ENCODE measurements at places on chromosomes 6 and 20.

GRCh38 chr6:23268348-23268747 lies 699.0 kb downstream of the HDGFL1 start:
- DNase-seq, result no peak

- DNase-seq, result no peak
Observed at GRCh38 chr20:39877788-39878187, 811.2 kb downstream of the MAFB start.

DNA sequence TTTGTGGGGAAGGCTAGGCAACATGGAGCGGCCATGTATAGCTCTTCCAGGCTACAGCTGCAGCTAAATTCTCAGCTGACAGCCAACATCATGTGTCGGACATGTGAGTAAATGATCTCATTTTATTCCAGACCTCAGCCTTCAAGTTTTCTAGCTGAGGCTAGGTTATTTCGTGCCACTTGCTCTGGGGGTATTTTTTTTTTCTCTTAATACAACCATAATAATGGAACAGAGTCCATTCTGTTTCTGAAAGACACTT lies 573.5 kb downstream of the CD109 start:
- no peak for DNase-seq

DNA sequence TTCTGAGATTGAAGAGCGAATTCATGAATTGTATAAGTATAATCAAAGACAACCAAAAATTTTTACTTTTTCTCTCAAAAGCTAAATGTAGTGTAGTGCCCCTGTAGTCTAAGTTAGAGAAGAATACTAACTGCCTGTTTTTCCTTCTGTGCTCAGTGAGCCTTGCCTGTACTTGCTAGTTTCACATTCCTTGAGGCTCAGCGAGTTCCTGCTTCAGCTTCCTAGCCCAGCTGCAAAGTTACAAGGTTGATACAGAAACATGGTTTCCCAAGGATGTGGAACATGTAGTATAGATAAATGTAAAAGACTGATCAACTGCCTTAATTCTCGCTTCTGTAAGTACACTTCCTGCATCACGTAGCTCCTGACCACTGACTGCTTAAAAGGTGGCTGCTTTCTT lies 33.1 kb upstream of the SEC63 start:
- DNase-seq, result no peak

DNA sequence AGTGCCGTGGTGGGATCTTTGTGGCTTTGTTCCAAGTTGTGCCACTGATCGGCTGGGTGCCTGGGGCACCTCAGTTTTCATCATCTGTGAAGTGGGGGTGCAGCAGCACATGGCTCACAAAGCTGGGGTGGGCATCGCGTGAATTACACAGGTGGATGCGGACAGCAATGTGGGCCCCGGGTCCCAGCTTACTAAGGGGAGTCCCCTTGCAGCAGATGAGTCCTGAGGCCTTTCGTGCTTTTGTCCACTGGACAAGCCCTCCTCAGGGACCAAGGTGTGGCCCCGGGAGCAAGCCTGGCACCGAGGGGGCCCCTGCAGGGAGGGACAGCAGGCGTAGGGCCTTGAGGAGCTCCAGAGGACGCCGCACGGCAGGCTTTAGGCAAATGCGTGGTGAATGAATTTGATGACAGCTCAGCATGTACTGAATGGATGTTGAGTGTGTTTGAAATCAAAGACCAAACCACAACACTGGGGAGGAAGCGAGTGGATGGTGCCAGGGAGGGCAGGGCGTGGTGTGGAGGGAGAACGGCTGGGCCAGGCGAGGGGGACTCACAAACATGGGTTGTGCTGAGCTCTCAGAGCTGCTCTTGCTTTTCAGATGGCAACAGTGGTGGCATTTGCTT lies 53.2 kb downstream of the IRF4 start:
- peak; percentile 52 for DNase-seq

GRCh38 chr20:58719971-58720371 lies 27.4 kb downstream of the NPEPL1 start:
- no peak for DNase-seq

DNA sequence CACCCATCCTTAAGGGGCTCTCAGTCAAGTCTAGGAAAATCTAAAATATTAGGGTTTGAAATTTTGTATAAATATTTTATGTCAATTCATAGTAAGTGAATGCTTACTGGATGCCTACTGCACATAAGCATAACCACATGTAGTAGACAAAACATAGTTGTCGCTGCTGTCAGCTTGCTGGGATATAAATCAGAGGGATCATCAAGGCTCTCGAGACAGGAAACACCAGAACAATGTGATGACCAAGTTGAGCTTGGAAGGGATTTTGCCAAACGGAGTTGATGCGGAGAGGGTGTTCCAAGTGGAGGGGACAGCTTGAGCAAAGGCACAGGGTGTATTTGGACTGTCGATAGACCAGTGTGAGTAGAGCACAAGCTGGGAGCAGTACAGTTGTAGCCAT lies 105.8 kb upstream of the SUPT3H start:
- DNase-seq, result no peak

GRCh38 chr20:61761453-61762166 lies 304.1 kb downstream of the TAF4 start:
- DNase-seq, result peak; percentile 33

DNA sequence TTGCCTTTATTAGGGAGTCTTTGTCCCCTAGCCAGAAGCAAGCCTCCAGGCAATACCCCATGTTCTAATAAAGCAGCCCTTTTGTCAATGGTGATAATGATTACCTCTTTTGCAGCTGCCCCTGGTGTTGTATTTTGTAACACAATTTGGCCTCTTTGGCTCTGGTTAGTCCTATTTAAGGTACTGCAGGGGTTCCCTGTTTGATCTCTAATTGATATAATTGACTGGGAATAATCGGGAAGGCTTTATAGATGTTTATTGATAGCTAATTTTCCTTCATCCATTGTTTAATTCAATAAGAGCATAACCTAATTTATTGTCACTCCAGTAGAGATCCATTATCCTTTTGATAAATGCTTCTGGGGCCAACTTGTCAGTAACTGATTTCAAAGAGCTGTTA lies 537.2 kb downstream of the PKHD1 start:
- no peak for DNase-seq

GRCh38 chr6:170035044-170035443 lies 255.8 kb downstream of the DLL1 start:
- DNase-seq, result no peak

- DNase-seq, result no peak
Observed at GRCh38 chr6:40170856-40171255, 236.6 kb upstream of the MOCS1 start.

DNA sequence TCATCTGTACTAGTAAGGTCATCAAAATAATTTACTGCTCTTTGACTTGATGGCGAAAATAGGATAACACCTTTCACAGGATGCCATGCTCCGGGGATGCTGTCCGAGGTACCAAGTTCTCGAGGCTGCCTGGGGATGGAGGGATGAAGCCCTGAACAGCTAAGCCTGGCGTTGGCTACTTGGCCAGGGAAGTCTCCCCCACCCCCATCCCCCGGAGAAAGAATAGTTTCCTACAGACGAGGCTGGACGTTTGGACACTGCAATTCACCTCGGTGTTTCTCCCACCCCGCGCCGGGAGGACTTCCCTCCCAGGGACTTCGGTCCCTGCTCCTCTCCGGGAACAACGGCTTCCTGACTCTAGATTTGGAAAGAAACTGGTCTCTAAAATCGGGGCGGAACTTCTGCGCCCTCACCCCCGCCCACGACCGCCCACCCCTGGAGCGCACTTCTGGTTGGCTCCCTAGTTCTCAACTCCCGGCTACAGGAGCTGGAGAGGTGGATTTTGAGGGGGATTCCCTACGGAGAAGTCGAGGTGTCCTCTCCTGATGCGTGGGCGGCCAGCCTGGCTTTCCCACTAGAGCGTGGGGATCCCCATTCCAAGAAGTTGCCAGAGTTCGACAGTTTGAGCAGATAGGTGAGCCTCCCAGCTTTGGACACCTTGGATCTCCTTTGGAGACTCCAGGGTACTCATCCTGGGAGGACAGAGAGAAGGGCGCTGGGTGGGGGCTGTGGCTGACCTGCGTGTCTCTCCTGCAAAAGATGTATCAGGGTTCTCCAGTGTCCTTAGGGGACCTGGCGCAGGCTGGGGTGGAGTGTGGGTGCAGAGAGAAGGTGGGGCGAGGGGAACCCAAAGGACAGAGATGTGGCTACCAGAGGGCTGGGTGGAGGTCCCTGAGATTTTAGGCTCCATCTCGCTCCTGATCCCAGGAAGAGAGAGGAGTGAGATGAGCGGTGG lies 1.1 kb downstream of the PCSK2 start:
- no peak for DNase-seq

DNA sequence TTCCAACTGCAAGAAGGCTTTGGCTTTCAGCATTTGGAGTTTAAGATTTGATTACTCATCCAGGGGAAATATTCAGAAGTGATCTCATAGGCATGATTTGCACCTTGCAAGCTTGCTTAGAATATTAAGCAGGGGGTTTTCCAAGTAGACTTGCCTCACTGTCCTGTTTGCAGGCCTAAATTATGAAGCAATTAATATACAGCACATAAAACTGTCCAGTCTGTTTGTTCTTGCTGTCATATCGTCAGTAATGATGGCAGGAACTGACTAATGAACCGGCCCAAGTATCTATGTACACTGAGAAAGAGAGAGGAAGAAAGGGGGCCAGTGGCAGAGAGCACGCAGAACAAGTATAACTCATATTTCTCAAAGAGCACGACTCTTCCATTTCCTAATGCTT lies 212.5 kb upstream of the SUPT3H start:
- DNase-seq, result no peak

DNA sequence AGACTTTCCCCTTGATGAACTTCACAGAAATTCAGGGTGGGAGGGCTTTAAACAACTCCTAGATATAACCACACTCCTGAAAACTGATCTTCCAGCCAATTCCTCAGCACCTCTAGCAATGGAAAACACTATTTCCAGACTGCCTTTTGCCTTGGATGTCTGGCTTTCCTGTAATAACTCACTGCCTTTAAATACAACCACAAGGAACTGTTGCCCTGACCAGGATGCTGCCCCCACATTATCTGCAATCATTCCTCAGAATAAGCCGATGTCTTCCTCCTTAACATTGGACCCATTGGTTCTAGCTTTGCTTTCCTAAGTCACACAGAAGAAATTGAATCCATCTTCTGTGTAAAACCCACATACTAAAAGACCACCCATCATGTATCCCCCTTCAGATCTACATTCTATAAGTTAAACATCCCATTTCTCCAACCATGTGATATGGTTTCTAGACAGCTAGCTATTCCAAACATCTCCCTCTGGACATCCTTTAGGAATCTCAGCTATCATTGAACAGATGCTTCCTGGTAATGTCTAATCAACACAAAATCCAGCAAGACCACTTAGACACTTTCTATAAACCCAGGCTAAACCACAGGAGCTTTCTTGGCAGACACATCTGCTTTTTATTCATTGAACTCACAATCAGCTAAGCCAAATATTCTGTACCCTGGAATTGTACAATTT lies 95.9 kb upstream of the KCNQ5 start:
- no peak for DNase-seq

- no peak for DNase-seq
Observed at GRCh38 chr20:58571693-58572427, 56.7 kb upstream of the APCDD1L start.

GRCh38 chr6:165684333-165684732 lies 21.3 kb upstream of the PDE10A start:
- DNase-seq, result no peak

DNA sequence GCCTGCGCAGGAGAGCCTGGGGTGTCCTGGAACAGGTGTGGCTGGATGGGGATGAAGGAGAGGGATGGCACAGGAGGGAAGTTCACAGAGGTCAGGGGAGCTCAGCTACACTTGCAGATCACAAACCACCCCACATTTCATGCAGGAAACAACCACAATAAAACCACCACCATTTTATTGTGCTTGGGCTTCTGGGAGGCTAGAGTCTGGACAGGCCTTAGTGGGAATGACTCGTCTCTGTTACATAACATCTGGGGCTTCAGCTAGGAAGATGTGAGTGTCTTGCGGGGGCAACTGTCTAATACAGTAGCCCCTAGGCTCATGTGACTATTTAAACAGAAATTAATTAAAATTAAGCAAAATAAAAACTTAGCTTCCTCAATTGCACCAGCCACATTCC lies 33.4 kb downstream of the SNX5 start:
- no peak for DNase-seq

- DNase-seq, result no peak
Observed at GRCh38 chr6:145257704-145258103, 477.6 kb downstream of the EPM2A start.

DNA sequence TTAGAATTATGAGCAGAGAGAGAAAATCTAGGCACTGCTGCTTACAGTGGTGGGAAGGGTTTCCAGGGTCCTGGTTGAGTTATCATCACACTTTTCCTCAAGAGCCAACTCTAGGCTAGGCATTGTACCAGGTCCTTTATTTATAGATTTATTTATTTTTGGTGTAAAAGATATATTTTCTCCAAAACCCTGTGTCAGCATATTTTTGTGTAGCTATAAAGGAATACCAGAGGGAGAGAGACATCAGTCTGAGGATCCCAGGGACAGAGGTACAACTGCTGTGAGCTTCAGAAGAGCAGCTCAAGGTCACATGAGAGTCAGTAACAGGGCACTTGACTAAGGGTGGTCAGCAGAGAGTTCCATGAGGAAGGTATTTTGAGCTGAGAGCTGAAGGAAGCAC lies 159.7 kb downstream of the SLC35B3 start:
- DNase-seq, result no peak

DNA sequence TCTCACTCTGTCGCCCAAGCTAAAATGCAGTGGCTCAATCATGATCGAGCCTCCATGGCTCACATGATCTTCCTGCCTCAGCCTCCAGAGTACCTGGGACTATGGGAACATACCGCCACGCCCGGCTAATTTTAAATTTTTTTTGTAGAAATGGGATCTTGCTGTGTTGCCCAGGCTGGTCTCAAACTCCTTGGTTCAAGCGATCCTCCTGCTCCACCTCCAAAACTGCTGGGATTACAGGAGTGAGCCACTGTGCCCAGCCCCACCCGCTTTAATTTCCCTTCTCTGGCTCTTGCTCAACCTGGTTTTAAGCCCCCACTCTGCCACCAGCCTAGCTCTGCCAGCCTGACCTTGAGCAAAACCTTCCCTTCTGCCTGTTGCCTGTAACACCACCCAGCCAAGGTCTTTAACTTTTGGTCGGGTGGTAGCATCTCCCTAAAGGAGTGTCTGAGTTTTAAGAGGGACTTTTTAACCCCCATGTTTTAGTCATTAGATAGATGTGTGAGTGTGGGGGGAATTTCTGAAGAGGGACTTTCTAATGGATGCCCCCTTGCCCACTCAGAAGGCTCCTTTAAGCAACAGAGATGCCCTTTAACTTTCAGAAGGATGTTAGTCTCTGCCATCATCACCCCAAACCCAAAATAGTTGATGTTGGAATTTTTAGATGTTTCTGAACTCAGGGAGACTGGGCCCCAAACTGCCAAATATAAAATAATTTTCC lies 71.8 kb upstream of the FOXP4 start:
- DNase-seq, result no peak

- no peak for DNase-seq
Observed at GRCh38 chr6:158327211-158327610, 14.9 kb downstream of the TULP4 start.

DNA sequence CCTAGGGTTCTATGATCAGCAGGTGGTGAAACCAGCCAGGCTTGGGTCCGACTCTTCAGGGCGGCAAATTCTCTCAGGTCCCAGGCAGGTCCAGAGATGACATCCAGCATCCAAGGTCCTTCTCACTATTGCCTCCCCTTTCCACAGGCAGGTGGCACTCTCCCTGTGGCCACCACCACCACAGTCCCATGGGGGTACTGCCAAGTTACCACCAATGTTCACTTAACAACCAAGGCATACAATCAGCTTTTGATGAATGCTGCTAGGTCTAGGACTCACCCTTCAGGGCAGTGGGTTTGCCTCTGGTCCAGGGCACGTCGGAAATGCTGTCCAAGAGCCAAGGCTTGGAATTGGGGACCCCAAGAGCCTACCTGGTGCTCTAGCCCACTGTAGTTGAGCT lies 40.4 kb upstream of the UTRN start:
- DNase-seq, result no peak
